ENCODE measurements at places on chromosomes 6 and 20.
A peak's percentile ranks its signal among the peaks of the same experiment; 100 is the strongest.

DNA sequence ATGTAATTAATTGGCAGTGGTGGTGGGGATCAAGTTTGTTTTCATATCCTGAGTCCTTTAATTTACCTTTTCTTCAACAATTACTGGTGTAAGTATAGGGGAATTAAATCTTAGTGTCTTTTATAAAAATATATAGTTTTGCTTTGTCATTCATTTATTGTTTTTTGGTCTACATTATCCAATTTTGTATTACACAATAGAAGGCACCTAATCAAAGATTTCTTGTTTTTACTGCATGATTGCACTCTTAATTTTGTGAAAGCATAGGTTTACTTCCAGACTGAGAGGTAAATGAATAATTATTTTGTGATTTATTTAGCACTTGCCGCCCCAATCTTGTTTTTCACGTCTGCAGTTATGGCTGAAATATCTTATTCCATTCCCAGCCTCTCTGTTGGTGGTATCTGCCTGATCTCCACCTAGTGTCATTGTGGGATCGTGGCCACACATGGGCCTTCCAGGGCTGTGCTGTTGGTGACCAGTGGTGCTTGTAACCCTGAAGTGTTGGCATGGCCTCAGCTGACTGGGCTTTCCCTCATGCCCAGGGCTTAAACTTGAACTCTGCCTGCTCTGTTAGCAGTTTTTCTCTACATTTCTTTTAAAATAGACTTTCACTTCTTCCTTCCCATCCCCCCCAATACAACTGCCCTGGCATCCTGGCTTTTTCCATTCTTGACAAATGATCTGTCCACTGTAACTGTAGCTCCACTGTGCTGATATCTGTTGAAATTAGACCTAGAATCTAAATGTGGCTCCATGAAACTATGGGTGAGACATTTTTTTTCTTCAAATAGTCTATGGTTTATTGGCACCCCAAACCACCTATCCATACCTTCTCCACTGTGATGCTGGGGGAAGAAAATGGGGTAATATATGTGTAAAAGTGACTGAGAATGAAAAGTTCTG is 24.8 kb downstream of the E2F3 start:
- no peak for DNase-seq

GRCh38 chr6:7675353-7675945 is 50.5 kb upstream of the BMP6 start:
- DNase-seq = no peak

GRCh38 chr6:125480146-125480545 is 178.4 kb upstream of the HDDC2 start:
- no peak for DNase-seq

DNA sequence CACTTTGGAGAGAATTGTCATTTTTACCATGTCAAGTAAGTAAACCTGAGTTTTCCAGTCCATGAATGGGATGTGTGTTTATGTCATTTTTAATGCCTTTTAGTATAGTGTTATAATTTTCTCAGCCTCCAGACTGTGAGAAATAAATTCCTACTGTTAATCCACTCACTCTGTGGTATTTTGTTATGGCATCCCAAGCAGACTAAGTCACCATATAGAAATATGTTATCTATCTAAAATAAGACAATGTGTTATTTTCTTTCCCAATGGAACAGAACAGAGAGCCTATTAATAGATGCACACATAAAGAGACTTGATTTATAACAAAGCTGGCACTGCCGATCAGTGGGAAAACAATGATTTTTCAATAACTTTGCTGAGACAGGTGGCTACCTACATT is 70.2 kb upstream of the SLC4A11 start:
- no peak for DNase-seq

GRCh38 chr20:13717631-13718044 is 67.1 kb downstream of the ESF1 start:
- no peak for DNase-seq

DNA sequence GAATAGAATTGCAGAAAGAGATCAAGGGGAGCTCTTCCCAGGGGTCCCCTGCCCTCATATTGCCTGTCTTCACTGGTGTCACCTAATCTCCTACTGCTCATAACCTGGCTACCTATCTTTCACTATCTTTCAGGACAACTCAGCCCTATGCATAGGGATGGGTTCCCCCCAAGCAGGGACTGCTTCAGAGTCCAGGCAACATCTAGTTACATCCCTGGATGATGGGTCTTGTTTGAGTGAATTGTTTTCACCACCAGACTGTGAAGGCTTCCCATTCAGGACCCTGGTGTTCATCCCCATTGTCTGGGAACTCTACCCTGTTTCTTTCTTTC is 850 bp upstream of the HECA start:
- no peak for DNase-seq

GRCh38 chr6:165403006-165403595 is 93.7 kb upstream of the C6orf118 start:
- no peak for DNase-seq

GRCh38 chr6:62167736-62168135 is 118.3 kb downstream of the KHDRBS2 start:
- DNase-seq = no peak

GRCh38 chr20:39855799-39856198 is 833.2 kb downstream of the MAFB start:
- DNase-seq = no peak

GRCh38 chr6:119669221-119669620 is 319.7 kb upstream of the MAN1A1 start:
- no peak for DNase-seq

GRCh38 chr6:65719101-65719500 is 12.1 kb upstream of the EYS start:
- DNase-seq = no peak

DNA sequence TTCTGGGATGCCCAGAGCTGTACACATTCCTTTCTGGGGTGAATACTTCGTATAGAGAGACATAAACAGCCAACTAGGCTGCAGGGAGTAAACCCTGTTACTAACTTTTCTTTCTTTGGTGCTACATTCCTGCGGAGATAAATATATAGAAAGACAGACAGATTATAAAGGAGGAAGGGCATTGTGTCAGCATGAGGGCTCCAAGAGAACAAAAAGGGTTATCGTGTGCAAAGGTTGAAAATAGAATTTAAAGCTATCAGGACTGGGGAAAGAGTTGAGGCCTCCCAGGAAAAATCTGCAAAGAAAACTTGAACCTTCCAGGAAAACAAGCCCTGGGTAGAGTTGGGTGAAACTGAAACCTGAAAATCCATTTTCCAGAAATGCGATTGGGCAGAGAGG is 68.0 kb downstream of the TMEM170B start:
- DNase-seq = no peak

GRCh38 chr20:15333170-15333569 is 995.8 kb upstream of the FLRT3 start:
- no peak for DNase-seq

DNA sequence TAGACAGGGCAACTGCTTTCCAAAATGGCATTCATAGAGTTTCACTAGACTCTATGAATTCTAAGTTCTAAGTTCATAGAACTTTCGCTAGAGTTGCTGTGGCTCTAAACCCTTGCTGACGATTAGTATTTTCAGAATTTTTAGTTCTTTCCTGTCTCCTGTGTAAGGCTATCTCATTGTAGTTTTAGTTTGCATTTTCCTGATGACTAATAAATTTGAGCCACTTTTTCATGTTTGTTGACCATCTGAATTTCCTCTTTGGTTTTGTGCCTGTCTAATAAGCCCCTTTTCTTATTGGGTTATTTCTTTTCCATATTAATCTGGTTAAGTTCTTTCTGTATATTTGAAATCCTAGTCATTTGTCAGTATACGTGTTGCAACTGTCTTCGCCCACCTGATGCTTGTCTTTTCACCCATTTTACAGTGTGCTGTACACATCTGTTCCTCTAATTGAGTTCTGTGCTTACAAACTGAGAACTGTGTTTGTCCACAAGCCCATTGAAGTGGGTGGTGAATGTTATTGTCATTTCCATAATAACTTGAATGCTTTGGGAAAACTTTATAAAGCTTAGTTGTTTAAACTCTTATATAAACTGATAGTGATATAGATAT is 177.7 kb upstream of the CDYL start:
- no peak for DNase-seq

DNA sequence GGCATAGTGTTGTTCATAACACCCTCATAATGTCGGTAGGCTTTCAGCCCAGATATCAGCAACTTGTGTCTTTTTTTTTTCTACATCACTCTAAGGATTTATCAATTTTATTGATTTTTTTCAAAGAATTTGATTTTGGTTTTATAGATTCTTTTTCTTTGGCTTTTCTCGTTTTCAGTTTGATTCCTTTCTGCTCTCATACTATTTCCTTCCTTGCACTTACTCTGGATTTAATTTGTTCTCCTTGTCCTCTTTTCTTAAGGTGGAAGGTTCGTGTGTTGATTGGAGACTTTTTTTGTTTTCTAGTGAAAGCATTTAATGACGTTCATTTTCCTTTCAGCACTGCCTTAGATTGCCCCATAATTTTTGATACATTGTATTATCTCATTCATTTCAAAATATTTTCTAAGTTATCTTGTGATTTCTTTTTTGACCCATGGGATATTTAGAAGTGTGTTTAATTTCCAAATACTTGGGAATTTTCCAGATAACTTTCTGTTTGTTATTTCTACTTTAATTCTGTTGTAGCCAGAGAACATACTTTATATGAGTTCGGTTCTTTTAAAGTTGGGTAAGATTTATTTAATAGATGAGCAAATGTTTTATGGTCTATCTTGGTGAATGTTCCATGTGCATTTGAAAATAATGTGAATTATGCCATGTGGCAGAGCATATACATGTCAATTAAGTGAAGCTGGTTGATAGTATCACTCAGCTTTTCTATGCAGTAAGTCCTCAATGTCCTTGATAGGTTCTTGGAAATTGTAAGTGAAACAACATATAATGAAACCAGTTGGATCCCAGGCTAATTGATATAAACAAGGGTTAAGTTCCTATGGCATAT is 62.8 kb downstream of the IRF4 start:
- DNase-seq = no peak

DNA sequence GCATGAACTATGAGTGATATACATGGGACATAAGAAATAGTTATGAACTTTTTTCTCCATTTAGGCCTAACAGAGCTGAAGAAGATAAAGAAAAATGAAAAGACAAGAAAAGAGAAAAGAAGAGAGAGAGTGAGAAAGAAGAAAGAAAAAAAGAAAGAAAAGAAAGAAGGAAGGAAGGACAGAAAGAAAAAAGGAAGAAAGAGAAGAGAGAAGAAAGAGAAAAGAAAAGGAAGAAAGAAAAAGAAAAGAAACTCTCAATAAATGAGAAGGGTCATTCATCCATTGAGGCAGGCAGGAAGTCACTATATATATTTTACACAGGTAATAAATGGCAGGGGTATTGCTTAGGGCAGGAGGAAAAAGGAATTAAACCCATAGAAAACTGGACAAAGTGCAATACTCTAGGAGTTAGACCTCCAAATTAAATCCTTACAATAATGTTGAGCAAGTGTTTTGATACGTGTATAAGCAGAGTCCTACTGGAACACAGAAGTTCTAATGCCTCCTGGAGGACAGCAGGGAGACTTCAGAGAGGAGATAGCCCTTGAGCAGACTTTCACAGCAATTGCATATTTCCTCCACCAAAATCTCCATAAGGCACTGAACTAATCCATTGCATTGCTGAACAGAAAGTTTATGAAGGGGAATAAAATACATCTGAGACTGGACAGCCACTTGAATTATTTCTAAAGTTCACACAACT is 86.4 kb upstream of the TENT5A start:
- DNase-seq = no peak

- no peak for DNase-seq
These were observed 22.3 kb upstream of the TOP1 start for GRCh38 chr20:41006126-41006935.

GRCh38 chr6:31399589-31400466 is 3.6 kb upstream of the MICA start:
- DNase-seq = peak; percentile 47

DNA sequence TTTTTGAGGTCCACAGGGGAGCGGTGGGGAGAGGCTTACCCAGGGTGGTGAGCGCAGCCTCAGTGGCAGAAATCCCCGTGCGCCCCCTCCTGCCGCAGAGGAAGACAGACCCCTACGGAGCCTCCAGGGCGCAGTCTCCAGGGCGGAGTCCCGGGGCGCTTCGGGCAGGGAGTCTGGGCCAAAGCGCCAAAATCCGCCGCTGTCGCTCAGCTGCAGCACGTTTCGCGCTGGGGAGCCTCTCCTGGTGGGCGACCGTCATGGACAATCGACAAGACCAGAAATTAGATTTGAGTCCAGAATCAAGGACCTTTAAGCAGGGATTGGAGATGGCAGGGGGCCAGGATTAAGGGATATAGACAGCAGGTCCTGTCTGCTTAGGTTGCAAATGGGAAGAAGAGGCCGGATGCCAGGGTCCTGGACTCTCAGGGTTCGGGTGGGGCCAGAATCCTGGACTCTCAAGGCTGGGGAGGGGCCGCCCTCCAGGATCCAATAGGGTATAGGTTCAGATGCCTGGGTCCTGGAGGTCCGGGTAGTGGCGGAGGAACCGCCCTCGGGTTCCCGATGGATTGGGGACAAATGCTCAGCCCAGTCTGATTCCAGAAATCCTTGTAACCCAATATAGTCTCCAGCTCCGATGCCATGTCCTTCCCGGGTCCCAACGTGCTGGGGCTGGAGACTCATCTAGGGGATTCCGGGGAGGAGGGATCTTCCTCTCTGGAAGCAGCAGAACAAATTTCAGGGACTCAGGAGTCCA is 7.9 kb upstream of the HLA-E start:
- no peak for DNase-seq

DNA sequence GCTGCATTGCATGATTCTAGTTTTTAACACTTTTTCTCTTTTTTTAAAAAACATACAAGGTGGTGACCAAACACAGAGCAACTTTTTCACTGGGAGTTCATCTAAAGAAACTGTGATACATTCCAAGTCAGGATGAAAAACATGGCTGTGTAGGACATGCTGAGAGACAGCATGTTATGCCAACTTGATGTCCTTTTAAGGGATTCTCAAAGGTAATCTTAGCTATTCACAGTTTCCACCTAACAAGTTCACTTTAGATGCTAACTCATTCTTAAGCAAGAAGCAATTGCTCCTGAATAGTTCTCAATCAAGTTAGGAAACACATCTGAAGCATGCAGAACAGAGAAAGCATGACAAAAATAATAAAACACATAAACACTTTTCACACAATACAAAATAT is 3.3 kb downstream of the ASCC3 start:
- DNase-seq = no peak

DNA sequence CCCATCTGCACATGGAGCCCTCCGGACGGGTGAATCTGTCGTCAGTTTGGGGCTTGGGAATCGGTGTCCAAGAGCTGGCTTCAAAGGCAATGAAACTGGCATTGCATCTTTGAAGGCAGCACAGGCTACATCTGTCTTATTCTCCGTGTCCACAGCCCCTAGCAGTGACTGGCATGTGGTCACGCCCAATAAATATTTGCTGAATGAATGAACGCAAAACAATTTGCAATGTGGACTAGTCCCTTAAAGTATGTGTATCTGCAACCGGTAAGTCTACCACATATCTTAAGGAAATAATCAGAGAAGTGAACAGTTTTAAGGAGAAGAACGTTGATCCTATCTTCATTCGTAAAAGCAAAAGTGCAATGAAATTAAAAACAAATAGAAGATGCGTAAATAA is 8.0 kb upstream of the PMEPA1 start:
- no peak for DNase-seq
